ENCODE measurements at places on chromosomes 13 and 19.

DNA sequence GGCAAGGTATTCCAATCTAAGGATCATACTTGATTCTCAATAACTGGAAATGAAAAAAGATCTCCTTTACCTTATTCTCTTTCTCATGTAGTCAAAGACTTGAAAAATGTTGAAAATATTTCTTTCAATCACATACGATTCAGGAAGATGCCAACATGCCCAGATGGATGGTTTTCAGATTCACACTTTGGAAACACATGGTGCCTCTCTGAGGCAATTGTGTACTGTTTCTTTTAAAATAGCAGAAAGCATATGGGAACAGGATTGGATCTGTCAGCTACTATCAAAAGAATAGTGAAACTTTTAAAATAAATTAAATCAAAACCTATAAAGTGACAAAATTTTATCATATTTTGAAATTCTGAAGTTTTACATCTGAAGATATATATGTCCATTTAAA lies 222.4 kb downstream of the SPRY2 start:
- DNase-seq: no peak

- DNase-seq: no peak
These were observed 10.2 kb upstream of the OR10H5 start for GRCh38 chr19:15776991-15777970.

DNA sequence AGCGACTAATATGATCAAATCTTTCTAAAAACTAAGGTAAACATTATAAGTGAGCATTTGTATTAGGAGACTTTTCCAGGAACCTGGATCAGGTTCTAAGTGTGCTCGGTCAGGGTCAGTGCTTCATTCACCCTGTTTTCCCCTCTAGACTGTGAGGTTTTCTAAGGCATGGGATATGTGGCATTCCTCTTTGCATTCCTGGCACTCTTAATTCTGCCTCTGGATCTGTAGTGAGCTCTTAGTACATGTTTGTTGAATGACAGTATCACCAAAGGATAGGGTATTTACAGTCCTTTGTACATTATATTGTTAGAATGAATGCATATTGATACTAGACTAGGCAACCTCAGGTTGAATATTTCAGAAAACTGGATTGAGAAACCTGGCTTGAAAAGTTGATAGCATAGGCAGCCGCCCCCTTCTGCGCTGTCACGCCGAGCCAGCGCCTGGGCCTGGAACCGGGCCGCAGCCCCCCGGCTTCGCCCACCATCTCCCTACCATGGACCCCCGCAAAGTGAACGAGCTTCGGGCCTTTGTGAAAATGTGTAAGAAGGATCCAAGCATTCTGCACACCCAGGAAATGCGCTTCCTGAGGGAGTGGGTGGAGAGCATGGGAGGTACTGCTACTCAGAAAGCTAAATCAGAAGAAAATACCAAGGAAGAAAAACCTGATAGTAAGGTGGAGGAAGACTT lies 156.5 kb downstream of the KCNRG start:
- no peak for DNase-seq

DNA sequence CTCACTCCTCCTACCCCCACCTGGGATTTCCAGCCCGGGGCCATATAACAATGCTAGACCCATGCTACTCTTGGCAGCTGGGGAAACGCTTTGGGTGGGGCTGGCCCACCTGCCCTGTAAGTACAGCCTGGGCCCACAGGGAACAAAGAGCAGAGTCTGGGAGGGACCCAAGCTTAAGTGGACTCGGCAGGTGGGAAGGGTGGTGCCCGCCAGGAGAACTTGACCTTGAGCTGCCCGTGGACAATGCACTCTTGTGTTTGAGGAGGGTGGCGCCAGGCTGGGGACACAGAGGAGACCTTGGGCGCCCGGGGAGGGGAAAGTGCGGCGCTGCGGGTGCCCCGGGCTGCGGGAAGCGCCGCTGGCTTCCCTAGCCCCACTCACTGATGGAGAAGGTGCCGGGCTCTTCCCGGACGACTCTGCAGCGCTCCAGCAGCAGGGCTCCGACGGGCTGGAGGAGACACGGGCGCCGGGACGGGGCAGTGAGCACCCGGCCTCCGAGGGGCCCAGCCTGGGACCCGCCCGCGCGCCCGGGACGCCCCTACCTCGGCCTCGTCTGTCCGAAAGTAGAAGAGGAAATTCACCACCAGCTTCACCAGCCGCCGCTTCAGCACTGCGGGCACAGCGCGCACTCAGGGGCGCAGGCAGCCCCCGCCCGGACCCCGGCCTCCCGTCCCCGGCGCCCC lies 607 bp downstream of the PLEKHJ1 start:
- peak; percentile 68 for DNase-seq

- no peak for DNase-seq
These were observed 63.0 kb upstream of the FLT1 start for GRCh38 chr13:28557725-28558520.

- DNase-seq: no peak
These were observed 392.8 kb downstream of the SLITRK6 start for GRCh38 chr13:85406269-85406975.

DNA sequence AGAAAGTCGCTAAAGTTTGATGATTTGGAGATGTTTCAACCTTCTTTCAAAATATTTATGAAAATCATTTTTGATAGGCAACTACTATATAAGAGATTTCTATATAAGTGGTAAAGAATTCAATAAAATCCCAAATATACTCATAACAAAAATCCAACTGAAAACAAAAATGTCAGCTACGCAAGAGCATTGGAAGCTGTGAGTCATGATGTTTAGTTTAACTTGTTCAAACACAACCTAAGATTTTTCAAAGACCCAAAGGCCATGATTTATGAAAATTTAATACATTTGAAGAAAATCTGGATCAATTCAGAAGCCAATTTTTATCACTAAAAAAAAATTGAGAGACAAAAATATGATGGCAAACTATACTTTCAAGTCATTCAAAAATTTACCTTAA lies 226.6 kb downstream of the MZT1 start:
- no peak for DNase-seq
